ENCODE measurements at places on chromosomes 16 and 17.

DNA sequence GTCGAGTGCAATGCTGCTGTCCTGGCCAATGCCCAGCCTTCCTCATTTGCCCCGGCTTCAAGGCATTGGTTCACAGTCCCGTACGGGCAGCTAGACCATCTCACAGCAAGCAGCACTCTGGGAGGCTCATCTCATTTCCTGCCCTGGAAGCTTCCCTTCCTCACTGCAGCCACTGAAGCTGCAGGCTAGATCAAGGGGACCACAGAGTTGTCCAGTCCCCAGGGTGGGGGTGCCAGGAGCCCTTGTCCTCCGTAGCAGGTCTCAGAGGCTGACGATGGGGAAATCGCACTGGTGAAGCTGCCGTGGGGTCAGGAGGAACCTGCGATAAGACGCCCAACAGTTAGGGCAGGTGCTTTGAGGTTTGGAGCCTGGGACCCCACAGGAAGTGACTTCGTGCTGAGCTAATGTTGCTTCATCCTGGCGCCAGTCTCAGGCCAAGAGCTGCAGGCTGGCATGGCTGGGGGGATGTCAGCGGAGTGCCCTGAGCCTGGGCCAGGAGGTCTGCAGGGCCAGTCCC, at the start of gene SPNS3:
Gene SPNS3 (plus strand): TSS at position 426 of the 517 bp plus-strand sequence. CDS start 28 bp downstream, at position 454.
- DNase-seq, result no peak

GRCh38 chr17:31917065-31917529, 15.6 kb upstream of the UTP6 start:
- no peak for DNase-seq

- no peak for DNase-seq
These were observed 20.9 kb downstream of the RPTOR start for GRCh38 chr17:80565343-80566053.

- no peak for DNase-seq
These were observed 395 bp downstream of the STXBP4 start for GRCh38 chr17:54968988-54969332.

Measured in stimulated activated CD8-positive, alpha-beta memory T cell treated with anti-CD3 and anti-CD28 coated beads, Interleukin-7, amount 100 ng/mL, for 1 hour (primary cell).